Mammary epithelial cell (primary cell): ENCODE measurements at places on chromosomes 6 and 20. TPM values are rescaled to one million over a fixed set of nuclear protein-coding genes. Genes with fewer than 3 reads are reported as not detected.

The PRSS16 gene
- total RNA-seq, result 10.5 and 16.5 TPM in 2 replicates

The PET117 gene
- 13.2 TPM for total RNA-seq

The TCP11 gene
- not detected for total RNA-seq

The GTSF1L gene
- not detected in 2 replicates for total RNA-seq

The ADGB gene
- not detected for total RNA-seq

The ABCC10 gene
- total RNA-seq, result 35.0 and 39.9 TPM in 2 replicates

The CLPSL1 gene
- not detected in 2 replicates for total RNA-seq

The CFB gene
- 4.6 and 7.9 TPM in 2 replicates for total RNA-seq

The RAMACL gene
- total RNA-seq, result 0.83 TPM

The NQO2 gene
- total RNA-seq, result 19.1 and 20.3 TPM in 2 replicates

The NOTCH4 gene
- total RNA-seq, result 3.0 TPM

The LAMP5 gene
- total RNA-seq, result not detected in 2 replicates

The BANF2 gene
- not detected for total RNA-seq

The APOBEC2 gene
- total RNA-seq, result not detected in 2 replicates
